ENCODE measurements at places on chromosomes 12 and 14. TPM values are rescaled to one million over a fixed set of nuclear protein-coding genes. Genes with fewer than 3 reads are reported as not detected.

- DNase-seq = peak; percentile 63
These were observed 12.8 kb upstream of the CCDC91 start for GRCh38 chr12:28177461-28177860.

CD9 gene
- total RNA-seq = 86.2 TPM

DNA sequence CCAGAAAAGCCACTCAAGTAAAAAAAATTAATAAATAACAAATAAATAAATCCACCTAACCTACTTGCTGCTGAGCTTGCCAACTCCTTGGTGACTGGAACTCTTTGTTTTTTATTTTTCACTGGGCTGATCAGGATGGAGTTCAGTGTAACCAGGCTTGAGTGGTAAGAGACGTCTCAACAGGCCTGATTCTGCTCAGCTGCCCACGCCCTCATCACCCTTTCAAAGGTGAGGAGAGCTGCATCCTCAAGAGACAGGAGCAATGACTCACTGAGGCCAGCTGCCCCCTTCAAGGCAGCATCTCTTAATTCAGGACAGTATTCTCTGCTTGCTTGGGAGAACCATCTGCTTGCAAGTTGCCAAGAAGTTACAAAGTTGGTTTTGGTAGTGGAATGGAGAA lies 111.9 kb upstream of the CPM start:
- DNase-seq = no peak

- no peak for DNase-seq
These were observed 14.4 kb downstream of the PRKCH start for GRCh38 chr14:61335671-61336275.

LGALS3 gene
- 56.2 TPM for total RNA-seq

All from M059J (cell line).